ENCODE measurements at places on chromosomes 1 and 21.
A peak's percentile ranks its signal among the peaks of the same experiment; 100 is the strongest.

GRCh38 chr21:38869946-38870345, 64.2 kb downstream of the ETS2 start:
- DNase-seq, result peak; percentile 4

- DNase-seq, result peak; percentile 31
Measured at GRCh38 chr1:111920221-111921024, 69.0 kb downstream of the KCND3 start.

- DNase-seq, result no peak
Measured at GRCh38 chr1:161949548-161949947, 74.1 kb downstream of the OLFML2B start.

GRCh38 chr1:20141001-20141400, 1.9 kb downstream of the PLA2G2F start:
- no peak for DNase-seq

DNA sequence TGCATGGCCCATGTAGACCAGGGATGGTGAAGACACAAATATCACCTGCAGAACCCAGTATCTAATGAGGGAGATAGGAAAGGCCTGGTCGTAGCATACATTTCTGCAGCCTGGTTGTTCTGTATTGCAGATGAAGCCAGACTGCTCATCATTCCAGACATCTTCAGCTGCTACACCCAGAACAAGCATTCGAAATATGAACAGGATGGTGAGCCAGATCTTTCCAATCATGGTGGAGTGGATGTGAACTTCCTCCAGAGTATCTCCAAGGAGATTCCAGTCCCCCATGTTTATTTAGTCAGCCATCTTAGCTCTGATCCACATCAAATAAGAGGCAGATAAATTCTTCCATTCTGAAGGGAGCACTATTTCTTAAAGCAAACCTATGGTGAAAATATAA, 2.7 kb upstream of the MYCBP start:
- no peak for DNase-seq

DNA sequence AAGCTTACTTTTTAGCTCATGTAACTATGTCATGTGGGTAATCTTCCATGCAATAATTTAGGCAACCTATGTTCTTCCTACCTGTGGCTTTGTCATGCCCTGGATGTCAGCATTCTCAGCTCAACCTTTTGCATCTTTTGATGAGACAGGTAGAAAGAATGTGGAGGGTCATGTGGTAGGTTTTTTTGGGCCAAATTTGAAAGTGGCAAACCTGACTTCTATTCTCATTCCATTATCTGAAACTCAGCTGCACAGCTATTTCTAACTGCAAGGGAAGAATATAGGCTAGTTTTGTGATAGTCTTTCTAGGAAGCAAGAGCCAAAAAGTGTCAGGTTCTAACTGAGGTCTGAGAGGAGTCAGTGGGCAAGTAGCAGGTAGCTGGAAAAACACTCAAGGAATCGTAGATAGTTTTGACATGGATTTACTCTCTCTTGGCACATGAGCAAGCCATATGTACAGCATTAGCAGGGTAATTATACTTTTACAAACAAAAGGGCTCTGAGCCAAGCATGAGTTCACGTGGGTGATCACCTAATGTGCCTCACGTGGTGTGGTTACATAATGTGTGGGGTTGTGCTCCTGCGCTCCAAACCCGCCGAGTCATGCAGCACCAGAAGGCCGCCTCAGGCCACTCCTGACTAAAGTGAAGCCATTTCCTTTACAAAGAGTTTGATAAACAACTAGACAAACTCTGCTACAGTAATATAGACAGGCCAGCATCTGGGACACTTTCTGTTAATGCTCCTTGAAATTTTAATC, 1013.8 kb downstream of the PLA2G4A start:
- no peak for DNase-seq

DNA sequence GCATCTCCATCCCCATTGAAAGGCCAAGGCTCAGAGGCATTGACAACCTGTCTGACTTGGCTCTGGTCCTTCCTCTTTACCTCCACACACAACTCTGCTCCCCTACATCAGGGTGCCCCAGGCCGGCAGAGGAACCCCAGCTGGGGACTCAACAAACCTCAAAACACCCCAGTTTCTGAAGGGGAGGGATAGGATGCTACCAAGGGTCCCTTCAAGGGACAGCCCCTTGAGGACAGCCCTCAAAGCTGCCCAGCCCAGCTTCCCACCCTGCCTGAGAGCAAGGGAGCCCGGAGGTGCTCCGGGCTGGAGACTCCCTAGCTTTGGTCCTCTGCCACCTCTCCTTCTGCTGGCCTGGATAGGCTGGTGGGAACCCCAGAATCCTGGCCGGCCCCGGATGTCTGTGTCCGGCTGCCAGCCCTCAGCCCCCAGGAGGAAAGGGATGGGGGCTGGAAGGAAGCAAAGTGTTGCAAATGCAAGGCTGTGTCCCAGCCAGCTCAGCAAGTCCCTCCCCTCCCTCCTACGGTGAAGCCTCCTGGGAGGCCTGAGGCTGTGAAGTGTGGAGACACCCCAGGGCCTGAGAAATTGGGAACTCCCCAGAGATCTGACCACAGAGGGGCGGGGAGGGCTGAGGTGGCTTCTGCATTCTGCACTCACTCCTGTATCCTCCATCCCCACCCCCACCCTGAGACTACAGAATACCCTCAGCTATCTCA, 1.1 kb upstream of the MARCKSL1 start:
- DNase-seq, result no peak

DNA sequence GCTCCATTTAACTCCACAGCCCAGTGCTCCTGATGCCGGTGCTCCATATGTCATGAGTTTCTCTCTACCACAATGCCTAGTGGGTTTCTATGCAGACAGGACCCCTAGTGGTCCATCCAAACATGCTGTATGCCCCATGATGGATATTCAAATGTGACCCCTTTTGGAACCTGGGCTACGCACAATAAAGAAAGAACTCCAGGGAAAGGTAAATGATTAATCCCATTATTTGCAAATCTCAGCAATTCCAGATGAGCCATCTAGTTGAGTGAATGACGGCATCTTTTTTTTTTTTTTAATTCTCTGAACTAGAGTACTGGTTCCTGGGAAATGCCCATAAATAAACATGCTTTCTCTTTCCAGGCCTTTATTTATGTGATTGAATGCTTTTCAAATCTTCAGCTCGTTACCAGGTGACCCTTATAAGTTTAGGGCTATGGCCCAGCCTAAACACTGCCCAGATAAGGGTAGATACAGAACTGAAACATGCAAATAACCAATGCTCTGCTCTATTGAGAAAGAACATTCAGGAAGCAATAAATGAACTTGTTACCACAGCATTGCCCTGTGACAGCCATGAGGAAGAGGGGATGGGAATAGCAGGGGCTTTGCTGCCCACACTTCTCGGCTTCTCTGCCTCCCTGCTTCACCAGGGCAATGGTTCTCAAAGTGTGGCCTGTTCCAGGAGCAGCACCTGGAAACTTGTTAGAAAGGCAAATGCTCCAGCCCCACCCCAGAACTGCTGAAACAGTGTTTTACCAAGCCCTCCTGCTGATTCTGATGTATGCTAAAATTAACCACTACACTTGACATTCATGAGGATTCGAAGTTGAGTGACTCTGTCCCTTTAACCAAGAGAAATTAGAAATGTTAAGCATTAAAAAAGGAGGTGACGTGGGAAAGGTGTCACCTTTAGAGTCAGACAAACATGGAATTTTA, 151.7 kb downstream of the SEC16B start:
- no peak for DNase-seq

DNA sequence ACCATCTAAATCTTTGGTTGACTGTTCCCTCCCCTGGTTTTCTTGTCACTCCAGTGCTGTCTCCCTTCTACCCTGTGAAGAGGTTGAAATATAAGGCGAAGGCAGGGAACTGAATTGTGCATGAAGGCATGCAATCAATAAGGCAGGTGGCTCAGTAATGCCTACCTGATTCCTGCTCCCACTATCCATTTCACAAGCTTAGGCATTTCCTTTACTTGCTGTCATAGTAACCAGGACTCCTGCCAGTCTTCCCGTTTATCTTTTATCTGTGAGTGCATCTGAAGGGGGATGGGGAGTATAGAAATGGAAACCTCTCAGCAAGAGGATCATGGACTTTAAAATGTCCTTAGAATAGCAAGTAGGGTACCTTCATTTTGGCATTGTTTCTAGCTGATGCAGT, 40.5 kb downstream of the MRPS6 start:
- no peak for DNase-seq

- no peak for DNase-seq
Measured at GRCh38 chr21:35469498-35469897, 420.4 kb upstream of the RUNX1 start.

DNA sequence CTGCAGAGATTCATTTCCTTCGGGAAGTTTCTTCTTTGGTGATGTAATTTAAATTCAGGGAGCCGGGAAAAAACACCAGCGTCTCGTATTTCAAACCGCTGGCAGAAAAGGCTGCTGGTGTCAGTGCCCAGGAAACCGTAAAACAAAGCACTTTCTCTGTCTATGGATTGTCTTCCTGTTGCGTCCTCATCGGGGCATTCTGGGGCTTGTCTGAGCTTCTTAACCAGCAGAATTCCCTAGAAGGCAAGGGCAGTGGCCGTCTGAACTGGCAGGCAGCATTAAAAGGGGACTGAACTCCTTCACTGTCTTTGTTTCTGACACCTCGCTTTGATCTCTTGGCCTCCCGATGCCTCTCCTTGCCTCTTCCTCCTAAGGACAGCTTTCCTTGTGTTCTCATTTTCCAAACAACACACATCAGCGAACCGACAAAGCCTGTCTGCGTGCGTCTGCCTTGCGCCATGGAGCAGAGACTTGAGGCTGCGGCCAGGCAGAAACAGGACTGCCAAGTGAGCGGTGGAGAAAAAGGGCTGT, 391.6 kb upstream of the VAMP3 start:
- peak; percentile 44 for DNase-seq

DNA sequence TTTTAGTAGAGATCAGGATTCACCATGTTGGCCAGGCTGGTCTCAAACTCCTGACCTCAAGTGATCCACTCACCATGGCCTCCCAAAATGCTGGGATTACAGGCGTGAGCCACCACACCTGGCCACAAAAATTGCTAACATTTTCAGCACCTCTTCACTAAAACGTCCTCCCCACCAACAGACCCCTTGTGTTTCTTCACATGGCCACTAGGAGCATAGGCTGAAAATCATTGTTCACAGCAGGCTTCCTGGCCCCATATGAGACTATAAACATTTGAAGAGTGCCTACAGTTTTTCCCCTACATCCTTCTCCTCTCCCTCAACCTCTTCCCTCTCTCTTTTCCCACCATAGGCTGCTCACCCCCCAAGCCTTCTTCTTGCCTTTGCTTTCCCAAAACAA, 28.0 kb upstream of the SFPQ start:
- no peak for DNase-seq

DNA sequence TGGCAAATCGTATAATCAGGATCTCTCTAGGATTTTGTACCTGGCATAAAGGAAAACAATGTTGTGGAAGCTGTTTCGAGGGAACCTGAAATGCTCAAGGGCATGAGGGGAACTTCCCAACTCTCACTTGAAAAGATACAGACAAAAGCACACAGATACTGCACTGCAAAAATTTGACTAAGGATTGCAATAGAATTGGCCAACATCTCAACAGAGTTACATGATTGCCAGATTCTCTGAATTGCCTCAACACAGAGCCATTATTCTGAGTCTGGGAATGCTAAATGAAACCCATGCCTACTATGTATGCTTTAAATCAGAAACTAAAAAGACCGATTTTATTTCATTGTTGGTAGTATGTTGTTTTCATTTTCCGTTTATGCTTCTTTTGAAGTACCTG, 16.0 kb downstream of the KRTAP19-8 start:
- no peak for DNase-seq

GRCh38 chr1:97901017-97901658, 19.7 kb downstream of the DPYD start:
- DNase-seq, result no peak

DNA sequence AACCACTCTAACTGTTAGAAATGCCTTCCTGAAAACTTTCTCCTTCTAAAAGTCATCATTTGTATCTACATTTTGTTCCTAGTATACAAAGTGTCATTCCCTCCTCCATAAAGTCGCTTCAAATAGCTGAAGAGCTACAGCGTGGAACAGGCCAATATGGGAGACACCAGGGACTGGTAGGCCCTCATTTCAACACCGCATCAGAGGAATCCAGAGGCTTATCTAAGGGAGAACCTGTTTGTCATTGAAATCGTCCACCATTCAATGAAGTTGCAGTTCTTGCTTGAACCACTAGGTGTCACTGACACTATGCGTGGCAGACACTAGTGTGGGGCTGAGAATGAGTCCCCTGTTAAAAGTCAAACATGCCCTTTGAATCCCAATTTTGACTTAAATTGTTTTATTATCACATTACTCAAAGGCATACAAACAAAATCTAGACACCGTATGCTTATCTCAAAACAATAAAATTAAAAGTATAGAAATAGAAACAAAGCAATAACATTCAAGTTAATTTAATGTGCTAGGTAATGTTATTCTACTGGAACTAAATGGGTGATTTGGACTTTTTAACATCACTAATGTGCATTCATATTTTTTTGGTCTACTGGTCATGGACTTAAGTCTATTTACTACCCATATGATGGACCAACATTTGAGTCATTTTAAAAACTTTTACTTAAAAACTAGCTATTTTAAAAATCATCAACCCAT, 182.3 kb downstream of the FCRL5 start:
- no peak for DNase-seq

DNA sequence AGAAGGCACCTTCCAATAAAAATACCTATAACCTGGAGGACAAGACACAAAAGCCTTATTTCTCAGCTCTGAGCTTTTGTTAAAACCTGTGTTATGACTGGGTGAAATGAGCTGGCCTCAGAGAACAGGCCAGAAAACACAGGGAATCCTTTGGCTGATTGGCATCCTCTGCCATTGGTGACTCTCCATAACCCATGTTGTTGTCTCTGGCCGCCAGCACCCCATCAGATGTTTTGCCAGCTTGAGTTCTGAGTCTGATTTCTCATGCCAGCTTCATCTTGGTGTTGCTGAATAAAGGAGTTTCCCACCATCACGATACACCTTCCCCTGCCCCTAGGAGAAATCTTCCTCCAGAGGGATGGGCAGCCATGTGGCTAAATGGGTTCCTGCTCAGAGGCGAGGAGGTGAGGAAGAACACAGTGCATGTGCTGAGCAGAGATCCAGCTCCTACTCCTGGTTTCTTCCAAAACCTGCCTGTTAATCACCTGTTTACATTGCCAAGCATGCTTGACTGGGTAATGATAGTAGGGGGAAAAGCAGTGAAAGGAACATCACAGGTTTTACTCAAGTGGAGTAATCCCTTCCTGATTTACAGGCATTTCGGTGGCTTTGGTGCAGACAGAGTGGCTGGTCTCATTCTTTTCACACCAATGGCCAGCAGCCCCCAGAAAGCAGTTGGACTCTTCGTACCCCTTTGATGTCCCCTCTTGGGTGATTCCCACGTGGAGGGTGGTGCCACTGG, 109.8 kb downstream of the ROR1 start:
- no peak for DNase-seq

DNA sequence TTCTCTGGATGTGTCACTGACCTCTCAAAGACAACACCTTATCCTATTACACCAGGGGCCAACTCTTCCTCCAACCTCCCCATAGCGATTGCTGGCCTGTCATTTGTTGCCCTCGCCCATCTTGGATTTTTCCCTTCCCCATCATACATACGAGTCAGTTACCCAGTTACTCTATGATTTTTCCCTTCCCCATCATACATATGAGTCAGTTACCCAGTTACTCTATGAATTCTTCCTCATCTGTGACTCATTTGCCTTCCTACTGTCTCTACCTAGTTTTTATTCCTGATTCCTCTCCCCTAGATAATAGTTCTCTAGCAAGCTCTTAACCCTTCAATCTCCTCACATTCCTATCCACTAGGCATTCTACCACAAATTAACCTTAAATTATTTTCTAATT, 178.8 kb downstream of the NR5A2 start:
- no peak for DNase-seq
